ENCODE measurements at places on chromosomes 5 and 9.

- no peak for DNase-seq
- no peaks in the 10 kb centered on the region for H3K36me3 ChIP-seq
- no peak overlapping the region for H3K27ac ChIP-seq
Measured at GRCh38 chr9:82467436-82467835, 478.9 kb downstream of the SPATA31D1 start.

GRCh38 chr5:161306351-161306995, 240.1 kb downstream of the GABRB2 start:
- DNase-seq = no peak
- no peak overlapping the region for H3K27ac ChIP-seq
- H3K27me3 ChIP-seq = no peaks in the 10 kb centered on the region
- H3K4me3 ChIP-seq = no peak overlapping the region

GRCh38 chr5:67605730-67606585, 409.4 kb upstream of the CD180 start:
- DNase-seq = no peak
- no peaks in the 10 kb centered on the region for H3K4me1 ChIP-seq
- peaks cover 4% of the 10 kb centered on the region for H3K36me3 ChIP-seq
- no peak overlapping the region for H3K4me3 ChIP-seq
- H3K27ac ChIP-seq = no peak overlapping the region
- H3K27me3 ChIP-seq = peaks cover 20% of the 10 kb centered on the region

GRCh38 chr9:89473762-89474469, 24.0 kb downstream of the SEMA4D start:
- no peaks in the 10 kb centered on the region for H3K27me3 ChIP-seq
- DNase-seq = no peak
- peaks cover 89% of the 10 kb centered on the region for H3K4me1 ChIP-seq
